ENCODE measurements at places on chromosomes 2 and 18.

- no peak for DNase-seq
These were observed 10.6 kb downstream of the DGUOK start for GRCh38 chr2:73937103-73937885.

DNA sequence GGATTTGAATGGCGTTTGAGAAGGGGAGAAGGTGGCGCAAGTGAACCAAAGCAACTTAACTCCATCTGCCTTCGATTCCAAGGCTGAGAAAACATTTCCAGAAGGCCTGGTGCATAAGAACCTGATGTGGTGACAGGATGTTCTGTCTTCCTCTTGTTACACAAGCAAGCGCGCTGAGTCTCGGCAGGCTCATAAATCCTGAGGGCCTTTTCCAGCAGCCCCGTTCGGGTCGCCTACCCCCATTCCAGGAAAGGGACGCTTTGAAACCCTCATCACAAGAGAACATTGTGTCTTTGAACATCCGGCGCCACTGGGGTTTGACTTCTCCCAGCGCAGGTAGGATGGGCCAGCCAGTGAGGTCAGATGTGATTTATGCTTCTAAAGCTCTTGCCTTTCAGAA, 403.5 kb downstream of the SETBP1 start:
- DNase-seq, result no peak

GRCh38 chr2:180202467-180202951, 195.4 kb upstream of the CWC22 start:
- no peak for DNase-seq

DNA sequence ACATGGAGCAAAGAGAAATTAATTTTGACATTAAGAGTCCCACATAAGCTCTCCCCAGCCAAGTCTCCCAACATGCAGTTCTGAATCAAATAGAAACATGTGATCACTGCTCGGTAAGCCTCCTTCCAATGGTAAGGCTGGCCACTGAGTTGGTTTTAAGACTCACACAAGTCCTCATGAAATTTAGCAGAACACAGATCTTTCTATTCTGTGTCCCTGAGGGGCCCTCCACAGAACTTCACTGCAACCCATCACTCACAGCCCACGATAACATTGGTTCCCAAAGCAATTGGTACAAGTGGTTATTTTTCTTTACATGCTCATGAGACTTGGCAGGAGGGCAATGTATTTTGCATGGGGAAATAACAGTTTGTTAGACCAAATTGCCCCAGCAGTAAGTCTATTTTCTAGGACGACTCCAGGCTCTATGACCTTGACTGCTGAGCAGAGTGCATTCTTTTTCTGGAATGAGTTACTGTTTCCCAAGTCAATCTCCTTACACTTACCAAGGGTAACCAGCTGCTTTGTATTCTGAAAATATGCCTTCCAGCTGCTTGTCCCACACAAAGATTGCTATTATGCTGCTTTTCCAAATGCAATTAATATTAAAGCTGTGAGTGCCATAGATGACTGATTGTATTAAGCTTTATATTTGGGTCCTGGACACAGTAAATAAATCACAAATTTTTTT, 142.3 kb upstream of the TANK start:
- no peak for DNase-seq

- no peak for DNase-seq
These were observed 81.2 kb downstream of the TSN start for GRCh38 chr2:121836611-121837010.

DNA sequence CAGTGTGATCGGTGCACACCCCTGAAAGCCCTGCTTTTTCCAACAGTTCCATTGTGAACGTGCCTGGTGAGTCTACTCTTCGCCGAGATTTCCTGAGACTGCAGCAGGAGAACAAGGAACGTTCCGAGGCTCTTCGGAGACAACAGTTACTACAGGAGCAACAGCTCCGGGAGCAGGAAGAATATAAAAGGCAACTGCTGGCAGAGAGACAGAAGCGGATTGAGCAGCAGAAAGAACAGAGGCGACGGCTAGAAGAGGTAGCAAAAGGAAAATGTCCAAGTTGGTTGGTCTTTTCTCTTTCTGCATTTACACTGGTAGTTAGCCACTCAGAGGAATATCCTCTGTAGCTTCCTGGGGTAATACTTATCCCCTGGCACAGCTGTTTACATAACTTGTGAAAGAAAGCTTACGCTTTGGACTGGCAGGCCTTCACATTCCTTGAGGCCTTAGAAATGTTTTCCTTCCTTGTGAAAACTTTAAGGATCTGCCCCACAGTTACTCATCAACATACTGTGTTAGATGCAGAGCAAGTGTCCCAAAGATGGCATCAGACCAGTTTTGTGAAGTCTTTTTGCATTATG, 146.6 kb downstream of the MAP4K4 start:
- no peak for DNase-seq

- DNase-seq, result no peak
These were observed 170.5 kb downstream of the EIPR1 start for GRCh38 chr2:3207091-3207491.

DNA sequence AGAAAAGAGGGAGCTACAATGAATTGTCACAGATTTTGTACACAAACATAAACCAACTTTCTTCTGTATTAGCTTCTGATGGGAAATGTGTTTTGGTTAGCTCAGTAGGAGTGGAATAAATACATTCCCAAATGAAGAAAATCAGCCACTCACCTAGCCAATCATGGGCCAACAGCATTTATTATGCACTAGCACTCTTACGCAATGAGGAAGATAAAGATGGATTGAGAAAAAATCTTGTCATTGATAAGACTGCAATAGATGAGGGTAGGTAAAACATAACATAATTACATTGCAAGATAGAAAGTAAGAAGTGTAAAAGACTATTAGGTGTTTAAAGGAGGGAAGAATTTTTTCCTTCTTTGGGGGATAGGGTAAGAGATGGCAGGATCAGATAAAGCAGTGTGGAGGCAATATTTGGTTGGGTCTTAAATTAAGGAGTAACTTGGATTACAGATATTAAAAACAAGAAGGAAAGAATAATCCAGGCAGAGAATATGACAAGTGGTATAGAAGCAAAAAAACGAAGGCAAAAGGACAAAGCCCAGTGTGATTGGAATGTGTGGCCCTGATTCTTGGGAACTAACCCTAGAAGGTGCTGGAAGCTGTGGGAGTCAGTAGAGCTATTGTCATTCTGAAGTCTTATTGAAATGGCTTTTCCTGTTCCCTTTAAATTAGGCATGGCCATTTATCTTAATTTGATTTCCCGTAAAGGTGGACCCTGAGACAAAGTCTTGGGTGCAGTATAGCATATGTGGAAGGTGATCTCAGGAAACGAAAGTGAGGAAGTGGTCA, 208.4 kb upstream of the MEX3C start:
- no peak for DNase-seq

GRCh38 chr2:11995456-11995855, 249.0 kb downstream of the LPIN1 start:
- DNase-seq, result no peak

DNA sequence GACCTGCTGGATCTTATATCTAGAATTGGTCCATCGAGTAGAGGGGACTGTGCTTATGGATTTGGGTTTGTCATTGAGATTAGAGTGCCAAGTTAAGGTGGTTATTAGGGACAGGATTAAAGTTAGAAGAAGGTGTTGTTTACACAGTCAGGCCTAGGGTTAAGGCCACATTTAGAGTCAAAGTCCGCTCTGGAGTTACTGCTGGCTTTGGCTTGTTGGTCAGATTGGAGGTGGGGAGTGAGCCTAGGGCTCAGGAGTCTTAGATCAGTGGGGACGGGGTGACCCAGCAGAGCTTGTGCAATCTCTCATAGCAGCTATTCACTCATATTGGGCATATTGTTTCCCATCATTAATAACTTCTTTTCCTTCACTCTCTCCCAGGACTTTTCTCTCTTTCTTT, 13.5 kb upstream of the EPAS1 start:
- DNase-seq, result no peak

DNA sequence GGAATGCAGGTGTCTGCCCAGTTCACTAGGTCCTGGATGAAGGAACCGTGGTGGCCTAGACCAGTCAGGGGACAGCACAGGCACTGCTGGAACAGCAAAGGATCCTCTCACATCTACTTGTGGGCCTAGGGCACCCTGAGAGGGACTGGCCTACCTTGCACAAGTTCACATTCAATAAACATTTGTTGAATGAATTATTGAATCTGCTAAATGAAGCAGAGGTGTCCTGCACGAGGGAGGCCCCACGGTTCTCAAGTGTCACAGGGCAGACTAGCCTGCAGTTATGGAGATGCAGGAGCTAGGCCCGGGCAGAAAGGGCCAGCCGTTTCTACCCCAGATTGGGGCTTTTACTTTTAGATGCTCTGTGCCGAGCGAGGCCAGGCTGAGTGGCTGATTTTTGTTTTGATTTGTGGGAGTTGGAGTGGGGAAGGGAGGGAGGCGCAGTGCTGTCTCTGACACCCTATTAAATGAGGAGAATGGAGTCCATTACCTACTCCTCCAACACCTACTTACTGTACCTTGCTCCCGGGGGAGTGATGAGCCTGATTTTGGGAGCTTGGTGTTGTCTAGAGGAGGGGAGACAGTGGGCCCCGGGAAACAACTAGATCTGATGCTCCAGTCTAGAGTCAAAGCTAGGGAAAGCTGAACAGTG, 18.4 kb downstream of the SH2D6 start:
- DNase-seq, result no peak

DNA sequence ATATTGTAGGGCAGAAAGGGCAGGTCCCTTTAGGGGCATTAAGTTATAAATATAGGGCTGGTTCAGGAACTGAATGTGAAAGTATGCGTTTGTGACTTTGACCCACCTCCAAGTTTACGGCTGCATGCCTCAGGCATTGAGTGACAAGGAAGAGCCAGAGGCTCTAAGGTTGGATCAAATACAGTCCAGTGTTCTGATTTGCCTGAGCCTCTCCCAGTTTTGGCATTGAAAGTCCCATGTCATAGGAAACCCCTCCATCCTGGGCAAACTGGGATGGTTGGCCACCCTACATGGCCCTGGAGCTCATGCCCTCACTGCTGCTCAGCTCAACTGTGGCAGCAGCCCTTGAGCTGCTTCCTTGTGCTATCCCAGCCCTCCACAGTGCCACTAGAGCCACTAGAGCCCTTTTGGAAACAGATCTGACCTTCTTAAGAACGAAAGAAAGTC, 29.9 kb downstream of the HK2 start:
- no peak for DNase-seq

DNA sequence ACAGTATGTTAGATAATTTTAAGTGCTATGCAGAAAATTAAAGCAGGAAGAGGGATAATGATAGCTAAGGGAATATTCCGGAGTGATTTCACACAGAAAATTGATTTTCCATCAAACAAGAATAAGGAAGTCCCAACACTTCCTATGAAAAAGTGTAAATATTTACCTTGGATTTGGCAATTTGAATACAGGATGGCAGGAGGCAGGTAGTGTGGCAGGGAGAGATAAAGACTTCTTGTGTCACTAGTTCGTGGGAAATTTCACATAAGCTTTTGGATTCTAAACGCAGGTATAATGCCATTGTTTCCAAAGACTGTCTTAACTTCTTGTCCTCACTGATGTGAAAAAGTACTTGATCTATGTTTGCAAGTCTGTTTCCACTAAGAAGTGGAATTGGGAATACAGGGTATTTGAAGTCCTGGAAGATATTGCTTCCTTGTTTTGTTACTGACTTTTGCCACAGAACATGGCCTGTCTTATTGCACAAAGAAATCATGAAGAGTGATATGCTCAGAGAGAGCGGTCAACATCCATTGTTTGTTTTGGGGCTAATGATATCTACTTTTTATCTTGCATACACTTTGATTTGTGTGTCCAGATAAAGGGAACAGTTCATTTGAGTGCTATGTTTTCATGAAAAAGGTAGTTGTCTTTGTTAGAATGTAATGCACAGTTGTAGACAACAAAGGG, 1216.1 kb upstream of the FAM98A start:
- DNase-seq, result no peak

- DNase-seq, result no peak
These were observed 11.6 kb upstream of the LRRFIP1 start for GRCh38 chr2:237615631-237616249.

- DNase-seq, result no peak
These were observed 90.4 kb downstream of the RAPH1 start for GRCh38 chr2:203444738-203445137.

DNA sequence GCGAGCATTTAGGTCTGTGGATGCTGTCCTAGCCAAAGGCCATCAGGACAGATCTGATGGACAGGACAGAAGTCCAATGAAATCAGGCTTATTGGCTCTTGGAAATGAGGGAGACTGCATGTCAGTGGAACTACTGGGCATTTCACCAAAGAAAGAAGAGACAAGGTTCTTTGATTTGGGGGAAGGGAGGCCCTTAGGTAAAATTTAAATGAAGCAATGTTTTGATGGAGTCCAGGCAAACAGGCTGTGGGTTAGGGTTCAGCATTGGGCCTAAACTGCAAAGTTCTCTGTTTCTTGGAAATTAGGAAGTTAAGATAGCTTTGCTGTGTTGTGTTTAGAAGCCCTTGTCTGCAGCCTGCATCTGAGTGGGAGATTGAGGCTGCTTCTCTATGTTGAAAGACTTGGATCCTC, 31.6 kb upstream of the RNF149 start:
- DNase-seq, result no peak

GRCh38 chr2:16139663-16140615, 199.6 kb downstream of the MYCN start:
- no peak for DNase-seq

GRCh38 chr2:215068399-215068798, 70.0 kb downstream of the ABCA12 start:
- no peak for DNase-seq

- DNase-seq, result no peak
These were observed 80.8 kb downstream of the INPP5D start for GRCh38 chr2:233140978-233141377.

GRCh38 chr2:83069724-83070123, 1389.4 kb downstream of the SUCLG1 start:
- no peak for DNase-seq

GRCh38 chr18:75931079-75931478, 503.6 kb upstream of the SMIM21 start:
- DNase-seq, result no peak

DNA sequence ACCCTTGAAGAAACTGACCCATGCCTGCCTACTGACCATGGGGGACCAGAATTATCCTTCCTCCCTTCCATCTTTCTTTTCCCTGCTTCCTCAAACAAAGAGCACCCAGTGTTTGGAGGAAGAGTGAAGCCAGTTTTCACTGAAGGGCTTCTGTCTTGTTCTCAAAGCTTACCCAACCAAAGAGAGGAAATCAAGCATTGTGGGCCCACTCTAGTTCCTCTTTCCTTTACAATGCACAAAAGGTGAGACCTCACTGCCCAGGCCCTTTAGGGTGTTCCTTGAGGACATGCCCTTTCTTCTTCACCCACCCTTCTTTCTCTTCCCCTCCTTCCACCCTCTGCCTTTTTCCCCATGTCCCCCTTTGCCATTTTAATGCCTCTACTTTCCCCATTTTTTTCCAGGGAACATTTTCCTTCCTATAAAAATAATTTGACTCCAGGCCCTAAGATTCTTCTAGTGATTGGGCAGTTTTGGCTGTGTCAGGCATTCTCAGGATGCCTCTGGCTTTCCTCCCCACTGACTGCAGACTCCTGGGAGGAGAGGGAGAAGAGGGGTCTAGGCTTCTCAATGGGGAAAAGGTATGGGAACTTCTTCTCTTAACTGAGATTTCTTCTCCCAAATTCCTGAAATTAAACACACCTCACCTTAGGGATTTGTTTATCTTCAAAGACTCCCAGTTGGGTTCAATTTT, 126.6 kb upstream of the RMDN2 start:
- peak; percentile 16 for DNase-seq

GRCh38 chr2:74391580-74392448, 11.7 kb upstream of the DCTN1 start:
- DNase-seq, result peak; percentile 77

- no peak for DNase-seq
These were observed 88.1 kb downstream of the THNSL2 start for GRCh38 chr2:88258208-88258607.

Measured in GM12864 (cell line).